Heart right ventricle (tissue), 16 donors: ENCODE measurements at places on chromosomes 1 and 21. TPM values are rescaled to one million over a fixed set of nuclear protein-coding genes. Genes with fewer than 3 reads are reported as not detected.

The AMPD1 gene
- not detected for total RNA-seq

The SELENOF gene
- total RNA-seq = 60.7 TPM

The FAM72C gene
- total RNA-seq = not detected

The CELA3B gene
- total RNA-seq = 1.3 TPM

The CFAP298 gene
- 21.1 TPM for total RNA-seq

The IVL gene
- not detected for total RNA-seq

The CADM3 gene
- 2.4 TPM for total RNA-seq

DNA sequence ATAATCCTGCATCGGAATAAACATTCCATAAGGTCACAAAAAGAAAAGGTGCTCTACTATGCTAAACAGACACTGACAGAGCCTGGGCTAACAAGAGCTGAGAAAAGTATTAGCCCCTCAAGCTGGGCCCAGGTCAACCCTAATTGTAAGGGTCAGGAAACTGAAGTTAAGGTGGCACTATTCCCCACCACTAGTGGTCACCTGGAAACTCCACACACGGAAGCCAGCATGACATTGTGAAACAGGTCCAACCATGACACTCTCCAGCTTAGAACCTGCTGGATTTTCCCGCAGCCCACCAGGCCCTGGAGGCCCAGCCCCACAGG lies 1.2 kb downstream of the PTTG1IP start:
- DNase-seq = no peak

- no peak for DNase-seq
Observed at GRCh38 chr1:209483691-209484090, 99.8 kb upstream of the CAMK1G start.

DNA sequence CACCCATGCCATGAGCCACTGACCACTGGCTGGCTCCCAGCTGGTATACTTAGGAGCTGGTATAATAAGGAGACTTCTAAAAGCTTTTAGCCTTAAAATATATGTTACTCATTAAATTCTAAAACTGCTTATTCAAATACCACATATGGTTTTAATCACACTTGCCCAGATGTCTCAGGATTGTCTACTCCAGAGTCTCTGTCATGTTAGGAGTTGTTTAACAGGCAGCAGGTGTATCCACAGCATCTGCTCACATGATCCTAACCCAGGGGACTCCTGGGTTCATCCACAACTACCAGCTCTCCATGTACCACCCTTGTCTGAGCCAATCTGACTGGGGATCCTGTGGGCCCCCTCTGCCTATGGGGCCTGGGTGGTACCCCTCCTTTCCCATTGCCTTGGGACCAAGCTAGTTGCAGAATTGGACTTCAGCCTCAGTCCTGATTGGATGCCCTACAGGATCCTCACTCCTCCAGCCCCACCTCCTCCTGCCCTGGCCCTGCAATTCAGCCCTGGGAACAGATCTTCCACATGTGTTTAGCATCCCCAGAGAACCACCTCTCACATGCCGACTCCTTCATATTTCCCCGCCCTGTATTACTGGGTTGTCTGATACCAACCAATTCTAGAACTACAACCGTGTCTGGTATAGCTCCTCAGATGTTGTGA lies 61.3 kb downstream of the BCAR3 start:
- no peak for DNase-seq

DNA sequence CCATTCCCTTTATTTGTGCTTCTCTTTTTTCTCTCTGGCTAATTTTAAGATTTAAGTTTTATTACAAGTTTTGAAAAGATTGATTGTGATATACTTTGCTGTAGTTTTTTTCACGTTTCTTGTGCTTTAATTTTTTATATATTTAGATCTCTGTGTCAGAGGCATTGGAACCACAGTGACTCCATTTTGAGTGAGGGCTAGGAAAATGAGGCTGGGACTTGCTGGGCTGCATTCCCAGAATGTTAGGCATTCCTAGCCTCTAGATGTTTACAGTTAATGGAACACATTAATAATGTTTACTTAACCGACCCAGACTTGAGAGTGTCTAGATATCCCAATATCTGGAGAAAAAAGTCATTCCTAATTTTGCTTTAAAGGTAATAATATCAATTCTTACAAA lies 939.4 kb downstream of the BRINP3 start:
- DNase-seq = no peak

GRCh38 chr1:95889400-95889799 lies 655.4 kb downstream of the RWDD3 start:
- DNase-seq = no peak

GRCh38 chr1:33825506-33825905 lies 38.4 kb upstream of the HMGB4 start:
- no peak for DNase-seq

DNA sequence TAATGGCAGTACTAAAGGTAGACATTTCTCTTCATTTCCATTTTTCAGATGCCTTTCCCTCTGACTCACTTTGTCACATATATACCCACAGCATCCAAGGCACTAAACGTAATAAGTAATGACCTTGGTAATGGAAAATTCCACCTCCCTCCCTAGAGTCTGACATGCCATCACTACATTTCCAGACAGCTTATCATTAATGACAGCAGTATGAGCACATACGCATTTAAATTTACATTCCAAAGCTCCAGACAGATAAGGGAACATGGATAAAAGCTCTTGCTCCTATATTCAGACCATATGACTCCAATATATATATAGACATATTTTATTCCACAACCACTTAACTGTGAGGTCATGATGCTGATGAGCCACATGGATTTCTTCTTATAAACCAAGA lies 191.7 kb upstream of the GORAB start:
- DNase-seq = no peak

DNA sequence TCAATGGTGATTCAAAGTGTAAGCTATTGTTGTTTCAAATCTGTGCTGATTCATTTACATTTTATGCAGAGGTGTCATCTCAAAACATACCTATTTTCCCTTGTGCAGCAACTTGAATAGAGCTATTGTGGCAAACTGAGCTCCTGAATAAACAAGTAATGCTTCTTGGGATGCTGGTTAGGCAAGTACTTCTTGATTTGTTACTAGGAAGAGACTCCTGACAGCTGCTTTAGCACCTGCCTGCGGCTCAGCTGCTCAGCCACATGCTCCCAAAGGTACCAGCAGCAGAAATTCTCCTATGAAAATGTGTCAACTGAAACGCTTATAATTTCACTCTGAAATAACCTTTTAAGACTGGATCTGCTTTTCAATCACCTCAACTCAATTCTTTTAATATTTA lies 352.3 kb downstream of the RYR2 start:
- no peak for DNase-seq

GRCh38 chr1:76998582-76999223 lies 131.4 kb downstream of the ST6GALNAC5 start:
- no peak for DNase-seq

- no peak for DNase-seq
Observed at GRCh38 chr21:46077674-46078101, 20.2 kb upstream of the COL6A2 start.

GRCh38 chr1:167820684-167821355 lies 93.1 kb downstream of the ADCY10 start:
- DNase-seq = no peak

GRCh38 chr1:169138866-169139670 lies 32.6 kb downstream of the ATP1B1 start:
- DNase-seq = no peak

DNA sequence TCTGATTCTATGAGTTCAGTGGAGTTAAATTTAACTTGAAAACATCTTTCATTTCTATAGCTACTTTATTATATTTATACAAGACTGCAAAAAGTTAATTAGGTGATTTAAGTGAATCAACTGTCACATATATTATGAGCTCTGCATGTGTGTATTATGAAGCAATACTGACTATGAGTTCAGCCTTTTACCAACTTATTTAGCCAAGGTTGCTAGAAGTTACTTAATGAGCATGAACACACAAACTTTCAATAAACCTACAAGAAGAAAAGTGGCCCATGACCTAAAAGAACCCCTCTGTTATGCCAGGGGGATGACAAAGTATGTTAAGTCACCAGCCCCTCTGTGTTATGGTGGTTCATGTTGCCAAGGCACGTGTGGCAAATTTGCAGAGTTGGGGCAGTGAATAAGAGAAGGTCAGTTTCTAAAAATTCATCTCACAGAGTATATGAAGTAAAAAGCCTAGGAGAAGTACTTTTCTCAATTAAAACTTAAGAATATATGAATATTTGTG lies 86.7 kb upstream of the LYPLAL1 start:
- DNase-seq = no peak

GRCh38 chr1:41907446-41907845 lies 11.3 kb downstream of the HIVEP3 start:
- no peak for DNase-seq

DNA sequence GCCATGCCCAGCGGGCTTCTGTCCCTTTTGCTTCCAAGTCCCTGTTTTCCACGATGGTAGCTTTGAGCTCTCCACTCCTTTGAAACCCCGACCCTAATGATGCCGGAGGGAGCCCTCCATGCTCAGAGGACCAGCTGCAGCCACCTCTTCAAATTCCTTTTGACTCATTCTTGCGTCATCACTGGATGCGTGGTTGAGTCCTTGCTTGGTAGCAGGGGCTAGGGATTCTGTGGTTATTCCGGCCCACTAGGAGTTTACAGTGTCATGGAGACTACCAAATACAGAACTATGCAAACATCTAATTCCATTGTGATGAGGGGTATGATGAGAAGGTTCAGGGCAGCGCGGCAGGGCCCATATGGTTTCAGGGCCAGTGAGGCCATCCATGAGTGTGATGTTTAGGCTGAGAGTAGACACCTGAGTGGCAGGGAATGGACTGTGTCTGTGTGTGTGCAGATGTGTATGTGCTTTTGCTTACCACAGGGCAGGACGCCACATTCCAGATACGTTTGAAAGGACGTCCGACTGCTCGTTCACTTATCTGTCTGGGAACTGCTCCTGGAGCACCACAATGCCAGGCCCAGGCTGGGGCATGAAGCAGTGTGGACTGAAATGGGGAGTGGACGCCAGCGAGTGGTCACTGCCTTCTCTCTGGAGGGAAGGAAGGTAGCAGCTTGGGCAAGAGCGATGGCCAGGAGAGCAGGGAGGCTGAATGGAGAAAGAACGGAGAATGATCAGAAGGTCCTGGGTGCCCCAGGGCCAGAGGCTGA lies 30.4 kb upstream of the ZBTB21 start:
- no peak for DNase-seq

DNA sequence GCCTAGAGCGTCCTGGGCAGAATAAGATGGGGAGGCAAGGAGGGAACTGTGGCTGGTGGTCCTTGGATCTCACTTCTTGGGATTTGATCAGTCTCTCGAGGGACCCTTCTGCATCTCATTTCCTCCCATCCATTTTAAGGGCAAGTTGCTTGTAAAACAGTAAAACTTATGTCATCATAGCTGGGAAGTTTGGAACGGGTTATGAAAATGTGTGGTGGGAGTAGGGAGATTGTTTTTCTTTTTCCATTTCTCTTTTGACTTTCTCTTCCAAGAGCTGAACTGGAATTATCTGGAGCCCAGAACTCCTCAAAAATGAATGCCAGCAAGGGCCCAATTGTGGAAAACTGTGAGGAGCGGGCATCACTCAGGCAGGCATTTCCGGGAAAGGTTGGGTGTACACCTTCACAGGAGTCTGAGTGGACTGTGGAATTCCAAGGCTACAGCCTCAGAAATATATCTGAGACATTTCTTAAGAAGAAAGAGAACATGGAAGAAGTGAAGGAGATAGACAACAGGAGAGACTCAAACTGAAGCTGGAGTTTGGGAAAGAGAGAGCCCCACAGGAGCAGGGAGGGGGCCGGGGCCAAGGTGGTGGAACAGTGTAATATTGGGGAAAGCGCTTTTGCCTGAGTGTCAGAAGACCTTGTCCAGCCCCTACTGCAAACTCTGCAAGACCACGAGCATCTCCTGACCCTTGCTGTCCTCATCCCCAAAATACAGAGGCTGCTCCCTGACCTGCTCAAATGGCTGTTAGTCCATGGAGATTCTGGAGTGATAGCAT lies 185.1 kb downstream of the FOXD2 start:
- DNase-seq = no peak

- DNase-seq = no peak
Observed at GRCh38 chr1:57064379-57065140, 98.7 kb upstream of the C8B start.

DNA sequence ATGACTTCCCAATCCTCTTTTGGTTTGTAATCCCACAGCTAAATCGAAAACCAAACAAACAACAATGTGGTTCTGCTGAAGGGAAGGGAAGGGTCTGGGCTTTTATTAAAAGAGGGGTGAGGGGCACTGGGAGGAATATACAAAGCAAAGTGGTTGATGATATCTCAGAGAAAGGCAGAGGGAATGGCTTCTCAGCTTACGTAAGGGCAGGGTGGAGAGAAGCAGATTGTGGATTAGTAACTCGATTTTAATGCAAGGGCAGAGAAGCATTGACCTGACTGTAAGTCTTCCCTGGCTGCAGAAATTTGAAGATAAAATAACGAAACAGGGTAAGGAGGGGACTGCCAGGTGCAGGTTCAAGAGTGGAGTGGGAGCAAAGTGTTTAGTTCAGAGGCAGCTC lies 438.2 kb upstream of the LRRC7 start:
- DNase-seq = no peak

DNA sequence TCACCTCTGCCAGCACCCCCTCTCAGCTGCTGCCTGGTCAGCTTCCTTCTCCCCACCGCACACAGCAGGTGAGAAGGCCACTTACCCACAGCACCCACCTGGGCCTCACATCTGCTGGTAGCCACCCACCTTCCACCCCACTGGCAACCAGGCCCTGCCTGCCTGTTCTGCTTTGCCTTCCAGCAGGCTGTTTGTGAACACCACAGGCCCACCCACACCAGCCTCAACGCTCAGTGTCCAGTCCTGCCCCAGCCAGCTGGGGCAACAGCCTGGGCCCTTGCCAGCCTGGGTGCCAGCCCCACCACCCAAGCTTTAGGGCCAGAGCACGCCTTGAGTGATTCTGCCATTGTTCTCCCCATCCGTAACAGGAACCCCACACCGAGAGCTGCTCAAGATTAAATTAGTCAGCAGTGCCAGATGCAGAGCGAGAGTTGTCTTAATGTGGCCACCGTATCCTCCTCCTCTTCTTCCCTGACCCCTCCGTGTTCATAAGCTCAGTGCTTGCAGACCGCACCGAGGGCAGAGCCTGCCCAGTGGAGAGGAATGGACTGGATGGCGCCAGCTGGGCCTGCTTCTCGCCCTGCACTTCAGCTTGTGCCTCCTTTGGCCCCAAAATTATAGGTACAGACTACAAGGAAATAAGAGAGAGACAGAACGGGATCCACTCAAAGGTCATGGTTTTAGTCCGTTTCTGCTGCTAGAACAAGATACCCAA lies 120.3 kb upstream of the COL6A1 start:
- DNase-seq = no peak

GRCh38 chr1:100699744-100700143 lies 19.8 kb upstream of the VCAM1 start:
- DNase-seq = no peak

- no peak for DNase-seq
Observed at GRCh38 chr21:35048183-35048601, 910 bp downstream of the RUNX1 start.
